ENCODE measurements at places on chromosomes 4 and X.
A peak's percentile ranks its signal among the peaks of the same experiment; 100 is the strongest.

DNA sequence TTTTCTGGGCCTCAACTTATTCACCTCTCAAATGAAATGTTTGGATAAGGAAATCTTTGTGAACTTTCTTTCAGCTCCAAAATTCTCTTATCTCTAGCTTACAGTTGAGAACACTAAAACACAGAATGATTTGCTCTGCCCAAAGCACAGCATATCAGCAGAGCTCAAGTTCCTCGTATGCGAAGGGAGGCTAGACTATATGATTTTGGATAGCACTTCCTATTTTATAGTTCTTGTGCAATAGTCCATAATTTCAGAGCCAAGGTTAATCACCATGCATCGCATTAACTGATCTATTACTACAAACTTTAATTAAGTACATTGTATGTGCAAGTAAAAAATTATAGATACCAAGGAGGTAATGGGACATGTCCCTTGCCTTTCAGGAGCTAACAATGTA lies 27.0 kb upstream of the KLHL13 start:
- DNase-seq, result no peak

GRCh38 chrX:51332188-51332942 lies at the start of gene NUDT10:
NUDT10 (plus strand) TSS chrX:51332822; CDS start chrX:51332966, 144 bp downstream.
- no peak for DNase-seq

DNA sequence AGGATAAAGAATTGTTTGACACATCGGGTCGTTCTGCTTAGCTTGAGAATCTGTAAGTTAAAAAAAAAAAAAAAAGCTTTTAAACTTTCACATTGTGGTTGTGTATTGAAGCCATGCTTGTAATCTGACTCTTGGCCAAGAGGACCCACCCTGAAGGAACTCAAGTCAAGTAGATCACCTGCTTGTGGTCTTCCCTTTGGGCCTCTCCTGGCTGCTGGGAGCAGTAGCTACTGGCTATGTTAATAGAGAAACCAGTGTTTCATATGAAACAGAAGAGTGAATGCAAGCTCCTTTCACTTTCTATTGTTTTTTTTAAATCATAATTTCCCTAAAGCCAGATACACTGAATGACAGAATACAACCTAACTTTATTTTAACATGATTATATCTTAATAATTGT lies 402.4 kb upstream of the NDST4 start:
- DNase-seq, result no peak

DNA sequence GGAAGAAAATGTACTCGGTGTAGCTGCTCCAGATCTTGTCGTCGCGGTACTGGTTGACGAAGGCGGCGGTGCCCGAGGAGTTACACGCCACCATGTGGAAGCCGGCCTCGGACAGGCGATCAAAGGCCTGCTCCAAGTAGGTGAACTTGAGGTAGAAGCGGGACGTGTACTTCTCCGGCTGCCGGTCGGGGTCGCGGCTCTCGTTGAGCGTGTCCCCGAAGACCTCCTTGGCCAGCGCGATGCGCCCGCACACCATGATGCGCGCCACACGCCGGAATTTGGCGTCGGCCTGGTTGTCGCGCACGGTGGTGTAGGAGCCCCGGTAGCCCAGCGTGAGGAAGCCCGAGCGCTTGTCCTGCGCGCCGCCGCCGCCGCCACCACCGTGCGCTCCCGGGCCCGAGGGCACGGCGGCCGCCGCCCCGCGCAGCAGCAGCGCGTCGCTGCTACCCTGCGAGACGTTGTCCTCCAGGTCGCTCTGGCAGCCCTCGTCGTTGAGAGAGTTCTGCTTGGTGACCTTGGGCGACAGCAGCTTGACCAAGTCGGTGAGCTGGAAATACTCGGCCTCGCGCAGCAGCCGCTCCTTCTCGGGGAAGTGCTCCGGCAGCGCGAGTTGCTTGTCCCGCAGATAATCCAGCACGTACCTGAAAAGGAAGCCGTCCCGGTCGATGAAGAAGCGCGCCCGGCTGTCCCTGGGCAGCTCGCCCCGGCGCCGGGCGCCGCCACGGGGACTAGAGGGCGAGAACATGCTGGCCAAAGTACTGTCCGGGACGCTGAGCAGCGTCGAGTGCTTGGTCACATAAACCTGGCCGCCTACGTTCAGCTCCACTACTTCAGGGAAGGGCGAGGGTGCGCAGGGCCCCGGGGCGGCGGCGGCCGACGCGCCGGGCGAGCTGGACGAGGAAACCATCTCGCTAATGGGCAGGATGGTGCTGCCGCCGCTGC lies 775 bp downstream of the KCTD8 start:
- DNase-seq, result no peak

DNA sequence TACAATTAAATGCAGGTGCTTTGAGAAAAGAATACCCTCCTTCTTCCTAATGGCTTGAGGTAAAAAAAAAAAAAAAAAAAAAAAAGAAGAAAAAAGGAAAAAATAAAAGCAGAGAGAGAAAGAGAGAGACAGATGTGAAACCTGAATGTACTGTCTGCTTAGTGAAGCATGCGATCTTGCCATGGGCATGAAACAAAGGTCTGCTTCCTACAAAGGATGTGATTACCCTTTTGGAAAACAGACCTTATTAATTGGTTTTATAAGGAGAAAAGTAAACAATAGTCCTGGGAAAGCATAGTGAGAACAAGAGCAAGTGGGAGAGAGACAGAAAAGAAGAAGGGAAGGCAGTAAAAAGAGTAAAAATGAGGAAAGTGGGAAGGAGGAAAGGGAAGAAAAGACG lies 526.1 kb upstream of the PABPC4L start:
- DNase-seq, result no peak

DNA sequence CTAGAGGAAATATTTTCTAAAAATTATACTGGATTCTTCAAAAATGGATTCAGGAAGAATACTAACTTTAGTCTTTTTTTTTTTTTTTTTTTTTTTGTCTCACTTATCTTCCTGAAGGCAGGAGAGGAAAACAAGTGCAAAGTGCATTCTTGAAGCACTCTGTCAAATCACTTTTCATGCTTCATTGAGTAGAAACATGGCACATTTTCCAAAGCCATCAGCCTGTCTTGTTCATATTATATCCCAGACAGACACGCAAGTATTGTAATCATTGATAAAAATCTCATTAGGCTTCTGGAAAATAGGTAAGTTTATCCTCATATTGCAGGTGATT lies 1.2 kb downstream of the BBS12 start:
- DNase-seq, result no peak

GRCh38 chrX:13179100-13179499 lies 134.7 kb upstream of the FAM9C start:
- no peak for DNase-seq

GRCh38 chr4:95728145-95728544 lies 111.7 kb upstream of the PDHA2 start:
- no peak for DNase-seq

DNA sequence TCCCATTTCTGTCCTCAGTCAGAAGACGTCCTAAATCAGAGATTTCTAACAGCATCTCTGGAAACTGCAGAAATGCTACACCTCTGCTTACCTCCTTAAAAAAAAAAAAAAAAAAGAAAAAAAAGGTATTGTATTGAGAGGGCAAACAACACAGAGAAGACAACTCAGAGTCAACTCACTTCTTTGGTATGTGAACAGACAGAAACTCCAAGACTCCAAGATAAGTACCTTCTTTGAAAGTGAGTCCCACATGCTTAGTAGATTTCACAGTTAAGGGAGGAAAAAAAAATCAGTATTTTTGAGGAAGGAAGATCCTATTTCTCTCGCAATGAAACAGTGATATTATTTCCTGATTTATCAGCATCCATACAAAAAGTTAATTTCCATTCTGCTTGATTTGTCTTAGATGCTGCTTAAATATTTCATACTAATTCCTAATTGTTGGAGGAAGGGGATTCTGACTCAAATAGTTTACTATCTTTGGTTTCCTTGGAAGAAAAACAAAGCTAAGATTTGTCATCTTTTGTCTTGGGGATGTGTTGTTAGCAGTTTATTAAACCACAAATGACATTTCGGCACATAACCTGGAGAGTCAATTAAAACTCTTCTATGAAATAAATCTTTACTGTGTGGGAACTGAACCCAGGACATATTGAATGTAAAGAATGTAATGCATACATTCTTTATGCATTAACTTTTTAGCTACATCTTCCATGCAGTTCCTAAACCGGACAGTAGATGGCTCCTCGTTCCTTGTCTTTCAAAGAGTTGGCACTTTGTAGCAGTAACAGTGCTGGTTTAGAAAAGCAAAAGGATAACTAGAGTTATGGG lies 4.7 kb downstream of the RASGEF1B start:
- peak; percentile 81 for DNase-seq

DNA sequence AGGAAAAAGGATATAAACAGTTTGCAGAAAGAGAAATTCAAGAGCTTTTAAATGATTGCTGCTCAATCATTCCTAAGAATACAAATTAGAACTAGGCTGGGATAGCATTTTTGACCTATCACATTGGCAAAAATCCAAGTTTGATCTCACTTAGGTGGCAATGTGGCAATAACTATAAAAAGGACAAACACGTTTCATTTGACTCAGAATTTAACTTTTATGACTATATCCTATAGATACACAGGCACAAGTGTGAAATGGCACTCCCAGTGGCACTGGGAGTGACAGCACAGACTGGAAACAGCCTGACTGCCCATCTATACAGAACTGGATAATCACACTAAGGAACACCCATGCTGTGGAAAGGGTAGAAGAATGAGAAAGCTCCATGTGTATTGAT lies 11.1 kb downstream of the CENPU start:
- no peak for DNase-seq

DNA sequence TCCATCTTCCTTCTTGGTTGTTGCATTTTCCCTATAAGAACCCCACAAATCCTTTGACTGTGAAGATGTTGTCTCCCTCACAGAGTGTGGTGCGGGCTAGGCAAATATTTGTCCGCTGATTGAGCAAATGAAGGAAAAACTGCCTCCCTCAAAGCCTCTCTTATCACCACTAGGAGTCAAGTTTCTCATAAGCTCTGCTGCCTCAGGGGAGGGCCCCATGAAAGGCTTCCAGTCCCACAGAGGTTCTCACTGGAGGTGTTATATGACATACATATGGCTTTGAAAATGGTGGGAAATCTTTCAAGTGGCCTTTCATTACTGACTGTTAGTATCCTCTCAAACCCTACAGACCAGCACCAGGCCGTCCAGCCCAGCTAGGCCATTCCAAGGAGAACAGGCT lies 9.3 kb downstream of the VGLL1 start:
- DNase-seq, result no peak

DNA sequence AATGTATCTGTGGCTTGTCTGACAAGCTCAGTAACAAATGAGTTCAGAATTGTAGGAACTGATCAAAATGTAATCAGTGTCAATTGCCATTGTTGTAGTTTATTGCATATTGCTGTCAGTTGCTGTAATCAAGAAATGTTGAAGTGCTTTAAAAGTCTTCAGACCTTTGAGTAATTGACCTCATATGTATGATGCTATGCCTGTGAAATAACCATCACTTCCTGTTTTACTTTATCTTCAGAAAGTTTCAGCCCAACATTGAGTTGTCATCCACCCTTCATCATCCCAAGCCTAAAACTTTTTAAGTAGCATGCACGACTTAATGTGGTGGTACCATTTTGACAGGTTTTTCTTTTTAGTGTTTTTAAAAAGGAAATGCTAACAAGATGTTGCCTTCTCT lies 212.4 kb downstream of the ARHGAP10 start:
- no peak for DNase-seq

DNA sequence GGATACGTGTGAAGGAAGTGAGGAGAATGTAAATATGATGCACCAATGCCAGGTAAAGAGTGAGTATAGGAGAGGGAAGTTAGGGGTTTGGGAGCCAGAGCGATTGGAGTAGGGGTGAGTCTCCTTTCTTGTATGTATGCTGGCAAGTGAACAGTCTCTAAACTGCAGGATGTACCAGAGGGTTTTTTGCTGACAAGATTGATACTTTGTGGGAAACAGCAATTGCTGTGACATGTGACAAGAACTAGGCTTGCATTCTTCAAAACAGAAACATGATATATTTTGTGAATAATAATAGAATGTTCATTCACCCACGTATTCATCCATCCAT lies 706 bp downstream of the CHIC1 start:
- DNase-seq, result no peak

GRCh38 chr4:11451716-11452115 lies 23.0 kb upstream of the HS3ST1 start:
- no peak for DNase-seq

DNA sequence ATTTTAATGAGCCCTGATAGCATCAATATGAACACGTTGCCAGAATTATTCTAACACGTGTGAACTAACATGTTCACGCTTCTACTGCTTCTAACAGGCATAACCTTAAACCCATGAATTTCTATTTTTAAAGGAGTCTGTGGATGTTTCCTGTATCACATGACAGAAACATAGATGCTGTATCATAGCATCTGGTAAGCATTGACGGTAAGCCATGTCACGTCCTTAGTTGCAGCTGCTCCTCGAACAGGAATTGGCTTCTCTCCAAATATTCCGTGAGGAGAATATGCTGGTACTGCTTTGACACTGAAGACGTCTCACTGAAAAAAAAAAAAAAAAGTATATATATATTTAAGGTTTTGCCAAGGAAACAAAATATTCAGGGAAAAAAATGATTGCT lies 105.1 kb upstream of the MXRA5 start:
- DNase-seq, result no peak

DNA sequence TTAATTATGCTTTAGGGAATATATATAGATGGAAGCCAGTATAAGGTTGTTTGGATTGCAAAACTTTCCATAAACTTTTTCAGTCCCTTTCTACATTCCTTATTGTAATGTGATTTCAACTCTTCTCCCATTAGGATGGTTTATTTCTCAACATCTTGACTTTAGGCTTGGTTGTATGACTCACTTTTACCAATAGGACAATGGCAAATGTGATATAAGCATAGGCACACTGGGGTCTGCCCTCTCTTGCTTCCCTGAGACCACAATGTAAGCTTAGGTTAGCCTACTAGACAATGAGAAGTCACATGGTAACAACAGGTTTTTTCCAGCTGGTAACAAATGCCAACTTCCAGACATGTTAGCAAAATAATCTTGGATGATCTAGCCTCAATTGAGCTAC lies 163.3 kb upstream of the RBPJ start:
- no peak for DNase-seq

GRCh38 chr4:992297-993110 lies 700 bp downstream of the SLC26A1 start:
- no peak for DNase-seq

- DNase-seq, result no peak
Observed at GRCh38 chr4:57190601-57191481, 80.7 kb upstream of the IGFBP7 start.

DNA sequence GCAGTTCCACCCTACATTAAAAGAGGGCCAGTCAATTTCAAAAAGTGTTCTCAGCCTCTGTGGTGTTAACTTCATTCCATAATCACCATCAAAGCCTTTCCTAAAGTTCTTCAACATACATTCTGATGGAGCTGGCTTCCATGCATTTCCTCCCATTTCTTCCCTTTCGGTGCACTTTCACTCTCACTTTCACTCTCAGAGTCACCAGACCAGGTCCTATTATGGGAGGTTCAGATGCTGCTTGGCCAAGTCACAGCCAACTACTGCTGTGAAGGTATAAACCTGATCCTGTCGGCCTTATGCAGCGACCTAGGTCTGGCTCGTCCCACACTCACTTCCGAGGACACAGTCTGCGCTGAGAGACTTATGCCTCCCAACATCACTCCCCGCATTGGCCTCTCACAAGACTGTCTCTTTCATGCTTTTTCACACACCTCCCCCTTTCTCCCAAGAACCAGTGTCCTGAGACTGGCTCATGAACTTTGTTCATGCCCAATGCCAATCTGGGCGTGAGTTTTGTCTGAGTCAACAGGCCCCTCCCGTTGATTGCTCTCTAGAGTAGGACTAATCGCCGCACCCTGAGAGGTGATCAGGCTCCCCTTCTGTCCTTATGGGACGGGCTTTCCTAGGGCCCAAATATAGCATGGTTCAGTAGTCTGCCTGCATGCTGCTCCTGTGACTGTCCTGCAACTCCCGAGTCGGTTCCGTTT lies 60.8 kb upstream of the XAGE1B start:
- DNase-seq, result no peak

- DNase-seq, result no peak
Observed at GRCh38 chr4:836003-836511, 10.1 kb upstream of the CPLX1 start.
